ENCODE measurements at places on chromosomes 16 and 17.
A peak's percentile ranks its signal among the peaks of the same experiment; 100 is the strongest.

GRCh38 chr17:29133121-29133713, 47.0 kb downstream of the MYO18A start:
- DNase-seq: no peak

DNA sequence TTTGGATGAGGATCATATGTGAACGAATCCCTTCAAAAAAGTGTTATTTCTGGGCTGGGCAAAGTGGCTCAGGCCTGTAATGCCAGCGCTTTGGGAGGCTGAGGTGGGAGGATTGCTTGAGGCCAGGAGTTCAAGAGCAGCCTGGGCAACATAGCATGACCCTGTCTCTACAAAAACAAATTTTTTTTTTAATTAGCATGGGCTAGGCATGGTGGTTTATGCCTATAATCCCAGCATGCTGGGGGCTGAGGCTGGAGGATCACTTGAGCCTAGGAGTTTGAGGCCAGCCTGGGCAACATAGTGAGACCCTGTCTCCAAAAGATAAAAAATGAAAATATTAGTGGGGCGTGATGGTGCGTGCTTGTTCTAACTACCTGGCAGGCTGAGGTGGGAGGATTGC, 4.6 kb downstream of the TAOK1 start:
- DNase-seq: no peak

GRCh38 chr17:12769981-12770380, 19.3 kb upstream of the ARHGAP44 start:
- DNase-seq: no peak

DNA sequence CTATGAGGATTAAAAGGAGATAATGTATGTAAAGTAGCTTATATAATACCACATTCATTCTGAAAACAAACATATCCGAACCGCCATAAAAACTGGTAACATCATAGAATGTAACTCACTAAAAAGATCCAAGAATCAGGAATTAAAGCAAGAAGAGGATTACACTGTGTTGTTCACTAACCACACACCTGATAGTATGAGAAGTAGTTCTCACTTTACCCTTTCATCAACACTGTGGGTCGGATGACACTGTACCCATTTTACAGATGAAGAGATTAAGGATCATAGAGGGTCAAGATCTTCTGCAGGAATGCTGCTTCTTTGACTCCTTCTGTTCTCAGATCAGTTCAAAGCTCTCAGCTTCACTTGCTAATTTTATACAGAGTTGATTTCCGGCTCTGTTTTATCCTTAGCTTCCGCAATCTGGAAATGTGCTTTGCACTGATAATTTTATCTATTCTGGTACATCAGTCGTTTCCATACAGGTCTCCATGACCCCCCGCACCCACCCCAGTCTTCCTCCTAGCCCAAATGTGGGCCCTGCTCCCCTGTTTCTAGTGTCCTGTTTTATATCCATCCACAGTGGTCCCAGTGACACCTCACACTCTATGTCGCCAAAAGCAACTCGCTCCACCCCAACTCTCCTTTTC, 288.6 kb upstream of the CCL2 start:
- no peak for DNase-seq

DNA sequence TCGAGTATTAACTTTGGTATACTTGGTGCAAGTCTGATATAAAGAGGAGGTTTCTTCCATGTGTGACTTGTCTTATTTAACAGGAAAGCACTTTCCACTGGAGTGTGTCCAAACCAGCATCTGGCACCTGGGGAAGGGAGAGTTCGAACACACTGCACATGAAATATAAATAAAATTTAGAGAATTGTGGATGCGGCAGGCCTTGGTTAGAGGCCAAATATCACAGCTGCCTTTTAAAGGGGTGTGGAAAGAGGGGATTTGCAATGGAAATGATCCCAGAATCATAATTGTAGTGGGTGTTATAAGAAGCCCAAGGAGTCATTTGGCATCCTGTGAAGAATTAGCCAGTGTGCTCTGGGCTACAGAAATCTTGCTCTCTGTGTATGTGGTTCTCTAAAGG, 4.3 kb upstream of the NXN start:
- no peak for DNase-seq

- DNase-seq: no peak
These were observed 92.8 kb downstream of the KATNIP start for GRCh38 chr16:27642756-27643155.

- DNase-seq: no peak
These were observed 655 bp downstream of the ATXN1L start for GRCh38 chr16:71846431-71846830.

GRCh38 chr16:57556941-57557541, 14.6 kb downstream of the ADGRG5 start:
- no peak for DNase-seq

GRCh38 chr16:86180244-86180643, 281.3 kb downstream of the IRF8 start:
- no peak for DNase-seq

DNA sequence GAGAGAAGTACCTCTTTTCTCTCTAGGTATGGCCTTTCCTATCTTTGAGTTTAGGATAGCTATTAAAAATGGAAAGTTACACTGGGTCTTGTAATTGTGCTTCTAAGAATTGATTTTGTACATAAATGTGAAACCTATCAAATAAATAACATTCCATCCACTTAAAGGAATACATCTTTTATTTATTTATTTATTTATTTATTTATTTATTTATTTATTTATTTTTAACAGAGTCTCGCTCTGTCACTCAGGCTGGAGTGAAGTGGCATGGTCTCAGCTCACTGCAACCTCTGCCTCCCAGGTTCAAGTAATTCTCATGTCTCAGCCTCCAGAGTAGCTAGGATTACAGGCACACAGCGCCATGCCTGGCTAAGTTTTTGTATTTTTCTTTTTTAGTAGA, 1114.0 kb upstream of the EEF2KMT start:
- no peak for DNase-seq

DNA sequence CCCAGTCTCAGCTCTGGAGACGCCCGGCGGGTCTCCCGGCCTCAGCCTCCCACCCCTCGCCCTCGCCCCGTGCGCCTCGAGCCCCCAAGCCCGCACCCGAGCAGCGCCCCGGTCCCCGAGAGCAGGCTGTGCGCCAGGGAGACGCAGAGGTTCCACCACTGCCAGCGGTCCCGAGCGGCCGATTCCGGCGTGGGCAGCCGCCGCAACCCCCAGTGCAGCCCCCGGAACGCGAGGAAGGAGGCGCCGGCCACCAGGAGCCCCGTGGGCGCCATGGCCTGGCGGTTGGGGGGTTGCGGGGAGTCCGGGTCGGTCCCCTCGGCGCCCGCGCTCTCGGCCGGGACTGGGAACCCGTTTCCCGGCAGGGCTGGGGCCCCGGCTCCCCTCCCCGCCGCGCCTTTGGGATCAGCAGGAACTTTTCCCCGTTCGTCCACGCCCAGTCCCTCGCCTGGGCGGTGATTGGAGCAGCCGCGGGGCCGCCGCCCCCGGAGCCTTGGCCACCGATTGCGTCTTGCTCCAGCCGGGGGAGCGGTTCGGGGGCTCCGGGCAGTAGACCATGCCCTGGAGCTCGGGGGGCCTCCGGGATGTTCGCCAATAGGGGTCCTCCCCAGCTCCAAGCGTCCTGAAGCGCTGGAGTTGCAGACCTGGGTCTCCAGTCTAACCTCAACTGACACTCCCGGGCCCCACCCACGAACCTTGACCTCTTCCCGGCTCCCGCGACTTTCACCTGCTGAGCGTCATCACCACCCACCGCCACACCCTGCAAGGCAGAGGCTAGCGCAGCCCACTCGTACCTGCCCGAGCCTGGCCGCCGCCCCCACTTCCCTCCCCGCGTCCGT, at the start of gene TLCD2:
Gene TLCD2, minus strand, starts transcription at position 407 of the 836 bp plus-strand sequence. Its CDS starts 135 bp downstream, at position 272.
- DNase-seq: no peak

DNA sequence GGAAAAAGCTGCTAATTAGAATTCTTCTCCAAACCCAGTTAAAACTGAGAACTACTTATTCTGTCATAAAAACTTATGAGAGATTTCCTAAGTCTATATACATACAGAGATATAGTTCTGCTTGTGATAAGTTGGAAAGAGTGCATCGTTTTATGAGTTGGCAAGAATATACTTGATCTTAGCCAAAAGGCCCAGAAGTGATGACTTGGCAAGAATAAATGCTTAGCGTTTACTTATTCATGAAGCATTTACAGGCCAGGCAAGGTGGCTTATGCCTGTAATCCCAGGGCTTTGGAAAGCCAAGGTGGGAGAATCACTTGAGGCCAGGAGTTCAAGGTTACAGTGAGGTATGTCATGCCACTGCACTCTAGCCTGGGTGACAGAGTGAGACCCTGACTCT, 81.7 kb downstream of the CYB561 start:
- no peak for DNase-seq

- DNase-seq: no peak
These were observed at the start of gene BCO1 for GRCh38 chr16:81238296-81239011. Gene BCO1 (plus strand): TSS chr16:81238689. CDS start chr16:81238909, 220 bp downstream.

- peak; percentile 91 for DNase-seq
These were observed at the start of the genes RPA1 and SMYD4 for GRCh38 chr17:1829592-1830257. Gene RPA1 (plus strand): TSS chr17:1830005. CDS start chr17:1830094, 89 bp downstream. Gene SMYD4 (minus strand): TSS chr17:1829902. CDS start chr17:1827994, 1,908 bp downstream.

GRCh38 chr16:22358000-22358399, 16.4 kb downstream of the CDR2 start:
- no peak for DNase-seq

GRCh38 chr16:89371968-89372634, 118.3 kb downstream of the ANKRD11 start:
- DNase-seq: no peak

DNA sequence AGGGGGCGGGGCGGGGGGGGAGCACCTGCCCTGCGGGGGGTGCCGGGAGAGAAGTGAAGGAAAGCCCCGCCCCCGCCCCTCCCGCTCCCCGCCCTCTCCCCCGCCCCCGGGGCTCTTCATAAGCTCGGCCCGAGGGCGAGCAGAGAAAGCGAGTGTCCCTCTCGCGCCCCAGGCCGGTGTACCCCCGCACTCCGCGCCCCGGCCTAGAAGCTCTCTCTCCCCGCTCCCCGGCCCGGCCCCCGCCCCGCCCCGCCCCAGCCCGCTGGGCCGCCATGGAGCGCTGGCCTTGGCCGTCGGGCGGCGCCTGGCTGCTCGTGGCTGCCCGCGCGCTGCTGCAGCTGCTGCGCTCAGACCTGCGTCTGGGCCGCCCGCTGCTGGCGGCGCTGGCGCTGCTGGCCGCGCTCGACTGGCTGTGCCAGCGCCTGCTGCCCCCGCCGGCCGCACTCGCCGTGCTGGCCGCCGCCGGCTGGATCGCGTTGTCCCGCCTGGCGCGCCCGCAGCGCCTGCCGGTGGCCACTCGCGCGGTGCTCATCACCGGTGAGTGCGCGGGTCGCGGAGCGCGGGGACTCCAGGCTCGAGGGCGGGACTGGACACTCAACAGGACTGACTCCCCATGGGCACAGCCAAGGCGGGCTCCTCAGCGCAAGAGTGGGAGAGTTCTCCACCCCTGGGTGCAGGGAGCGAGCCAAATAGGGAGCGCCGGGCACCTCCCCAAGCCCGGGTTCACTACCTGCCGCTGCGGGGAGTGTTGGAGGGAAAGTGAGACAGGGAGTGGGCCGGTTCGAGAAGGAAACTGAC, at the start of gene HSD11B2:
Gene HSD11B2, plus strand, starts transcription at position 145 of the 798 bp plus-strand sequence. Its CDS starts 128 bp downstream, at position 273.
- DNase-seq: peak; percentile 33

DNA sequence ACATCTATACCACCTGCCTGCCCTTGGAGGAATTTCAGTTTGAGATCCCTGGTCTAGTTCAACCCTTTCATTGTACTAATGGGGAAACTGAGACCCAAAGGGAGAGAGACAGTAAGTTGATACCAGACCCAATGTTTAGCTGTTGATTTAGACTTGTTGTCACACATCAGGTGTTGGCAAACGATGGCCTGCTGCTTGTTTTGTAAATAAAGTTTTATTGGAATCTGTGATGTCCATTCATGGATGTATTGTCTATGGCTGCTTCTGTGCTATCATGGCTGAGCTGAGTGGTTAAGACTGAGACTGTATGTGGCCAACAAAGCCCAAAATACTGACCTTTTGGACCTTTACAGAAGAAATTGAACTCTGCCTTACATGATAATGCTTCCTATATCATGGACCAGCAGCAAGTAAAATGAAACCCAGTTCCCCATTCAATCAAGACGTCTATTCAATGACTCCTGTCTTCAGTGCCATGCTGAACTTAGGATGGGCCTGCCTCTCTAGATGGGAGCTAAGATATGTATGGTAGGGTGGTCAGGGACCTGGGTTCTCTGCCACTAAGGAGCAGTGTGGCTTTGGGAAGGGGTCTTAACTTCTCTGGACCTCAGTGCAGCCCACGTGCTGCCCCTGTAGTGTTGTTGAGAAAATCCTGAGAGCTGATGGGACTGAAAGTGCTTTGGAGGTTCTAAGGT, 111.0 kb downstream of the IRX5 start:
- no peak for DNase-seq

DNA sequence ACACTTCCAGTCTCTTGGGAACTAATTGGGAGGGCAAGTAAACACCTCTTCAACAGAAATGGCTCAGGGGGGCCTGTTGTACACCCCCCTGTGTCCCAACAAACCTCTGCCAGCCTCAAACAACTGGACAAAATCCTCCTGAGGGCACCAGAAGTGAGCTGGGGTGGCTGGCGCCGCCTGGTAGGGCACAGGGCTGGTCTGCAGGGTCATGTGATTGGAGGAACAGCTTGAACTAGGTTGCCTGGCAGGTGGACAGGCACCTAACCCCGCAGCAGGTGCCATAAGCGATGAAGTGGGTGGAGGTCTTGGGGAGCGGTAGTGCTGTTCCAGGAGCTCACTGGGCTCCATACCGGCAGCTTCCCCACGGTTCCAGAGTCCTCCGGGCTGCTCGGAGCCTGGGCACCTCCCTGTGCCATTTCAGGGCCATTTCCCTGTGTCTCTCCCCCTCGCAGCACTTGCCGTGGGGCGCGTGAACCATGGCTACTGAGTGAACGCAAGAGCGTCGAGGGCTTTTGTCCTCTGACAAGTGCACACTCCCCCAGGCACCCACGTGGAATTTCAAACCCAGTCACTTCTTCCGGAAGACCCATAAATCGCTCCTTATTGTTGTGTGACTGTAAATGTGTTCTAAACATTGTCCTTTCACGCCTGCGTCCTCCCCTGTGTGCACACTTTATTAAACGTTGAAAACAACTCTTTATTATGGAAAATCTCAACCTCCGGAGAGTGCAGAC, 101.5 kb downstream of the SEC14L1 start:
- DNase-seq: no peak

Data from activated naive CD4-positive, alpha-beta T cell treated with anti-CD3 and anti-CD28 coated beads, Interleukin-2, amount 50 U/mL, for 16 hours (primary cell).